ENCODE measurements at places on chromosomes 13 and 19.

- no peak for DNase-seq
Measured at GRCh38 chr19:34314437-34315313, 50.3 kb upstream of the GPI start.

DNA sequence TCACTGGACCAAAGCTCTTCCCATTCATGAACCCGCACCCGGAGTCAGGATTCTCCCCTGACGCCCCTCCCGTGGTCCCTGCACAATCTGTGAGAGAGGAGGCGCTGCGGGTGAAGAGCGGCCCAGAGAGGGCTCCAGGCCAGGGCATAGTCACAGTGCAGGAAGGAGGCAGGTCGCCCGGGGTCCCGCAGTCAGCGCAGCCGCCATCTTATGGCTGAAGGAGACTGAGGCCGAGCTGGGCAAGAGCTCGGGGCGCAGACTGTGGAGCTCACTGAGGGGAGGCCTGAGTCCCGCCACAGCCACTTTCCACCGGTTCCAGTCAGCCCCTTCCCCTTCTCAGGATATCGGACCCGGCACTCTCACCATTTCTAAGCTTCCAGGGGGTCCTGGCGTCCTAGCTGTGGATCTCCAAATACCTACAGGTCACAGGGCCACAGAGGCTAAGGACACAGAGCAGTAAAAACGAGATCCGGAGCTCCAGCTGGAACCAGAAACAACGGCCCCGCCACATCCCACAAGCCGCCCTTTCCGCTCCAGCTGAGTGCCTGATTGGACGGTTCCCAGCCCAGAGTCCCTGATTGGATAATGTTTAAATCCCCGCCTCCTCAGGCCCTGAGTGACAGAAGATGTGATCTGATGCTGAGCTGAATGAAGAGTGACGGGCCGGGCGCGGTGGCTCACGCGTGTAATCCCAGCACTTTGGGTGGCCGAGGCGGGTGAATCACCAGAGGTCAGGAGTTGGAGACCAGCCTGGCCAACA is at the start of gene ZNF99:
Gene ZNF99, minus strand, starts transcription at position 501 of the 760 bp plus-strand sequence. Its CDS starts 135 bp downstream, at position 366.
- DNase-seq: no peak

- DNase-seq: no peak
Measured at GRCh38 chr19:13937479-13938300, 527 bp downstream of the PODNL1 start.

DNA sequence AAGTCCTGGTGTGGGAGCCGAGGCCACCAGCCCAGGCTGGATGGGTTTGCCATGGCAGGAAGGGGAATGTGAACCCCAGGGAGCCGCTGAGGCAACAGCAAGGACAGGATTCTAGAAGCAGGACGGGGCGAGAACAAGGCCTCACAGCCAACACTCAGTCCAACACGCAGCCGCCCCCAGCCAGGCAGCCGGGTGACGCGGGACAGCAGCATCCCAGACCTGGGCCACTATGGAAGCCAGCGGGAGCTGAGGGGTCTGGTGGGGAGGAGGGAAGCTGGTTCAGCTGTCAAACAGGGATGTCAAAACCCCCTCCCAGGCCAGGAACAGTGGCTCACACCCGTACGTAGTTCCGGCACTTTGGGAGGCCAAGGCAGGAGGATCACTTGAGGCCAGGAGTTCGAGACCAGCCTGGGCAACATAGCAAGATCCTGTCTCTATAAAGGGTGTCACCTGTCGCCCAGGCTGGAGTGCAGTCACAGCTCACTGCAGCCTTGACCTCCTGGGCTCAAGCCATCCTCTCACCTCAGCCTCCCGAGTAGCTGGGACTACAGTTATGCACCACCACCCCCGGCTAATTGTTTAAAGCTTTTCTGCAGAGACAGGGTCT is 6.8 kb downstream of the MEX3D start:
- no peak for DNase-seq

DNA sequence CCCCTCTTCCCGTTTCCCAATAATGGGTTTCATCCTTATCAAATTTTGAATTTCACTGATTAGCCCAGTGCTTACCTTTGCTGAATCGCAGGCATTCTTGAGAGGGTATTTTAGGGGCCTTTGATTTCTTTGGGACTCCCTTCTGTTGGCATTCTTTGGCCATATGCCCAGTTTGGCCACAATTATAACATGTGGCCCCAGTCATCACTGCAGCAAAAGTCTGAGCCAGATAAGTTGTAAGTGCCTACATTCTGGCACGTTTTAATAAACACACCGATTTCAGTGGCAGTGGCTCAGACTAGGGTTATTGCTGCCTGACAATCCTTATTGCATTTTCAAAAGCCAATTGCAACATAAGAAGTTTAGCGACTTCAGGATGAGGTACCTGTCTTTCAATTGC is 41.4 kb downstream of the ZNF726 start:
- DNase-seq: no peak

- DNase-seq: no peak
Measured at GRCh38 chr19:1164684-1165531, 9.2 kb downstream of the SBNO2 start.

DNA sequence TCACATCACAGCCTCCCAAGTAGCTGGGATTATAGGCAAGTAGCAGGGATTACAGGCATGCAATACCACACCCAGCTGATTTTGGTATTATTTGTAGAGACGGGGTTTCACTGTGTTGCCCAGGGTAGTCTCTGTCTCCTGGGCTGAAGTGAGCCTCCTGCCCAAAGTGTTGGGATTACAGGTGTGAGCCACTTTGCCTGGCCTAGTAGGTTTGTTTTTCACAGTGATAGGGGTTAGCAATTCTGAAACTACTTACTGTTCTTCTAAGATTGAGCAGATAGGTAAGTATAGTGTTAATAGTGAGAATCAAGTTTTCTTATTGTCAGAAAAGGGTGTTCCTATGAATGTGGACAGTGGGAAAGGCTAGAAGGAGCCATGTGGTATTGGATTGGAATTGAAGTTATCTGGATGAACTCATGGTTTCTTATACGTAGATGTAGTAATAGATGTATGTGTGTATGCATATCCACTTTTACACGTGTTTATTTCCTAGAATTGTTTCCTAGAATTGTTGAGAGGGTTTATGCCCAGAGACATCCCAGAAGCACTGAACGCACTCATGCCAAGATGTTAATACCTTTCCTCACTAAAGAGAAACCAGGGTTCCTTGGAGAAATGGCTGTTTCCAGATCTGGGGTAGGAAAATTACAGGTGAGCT is 49.1 kb downstream of the SAE1 start:
- DNase-seq: no peak

DNA sequence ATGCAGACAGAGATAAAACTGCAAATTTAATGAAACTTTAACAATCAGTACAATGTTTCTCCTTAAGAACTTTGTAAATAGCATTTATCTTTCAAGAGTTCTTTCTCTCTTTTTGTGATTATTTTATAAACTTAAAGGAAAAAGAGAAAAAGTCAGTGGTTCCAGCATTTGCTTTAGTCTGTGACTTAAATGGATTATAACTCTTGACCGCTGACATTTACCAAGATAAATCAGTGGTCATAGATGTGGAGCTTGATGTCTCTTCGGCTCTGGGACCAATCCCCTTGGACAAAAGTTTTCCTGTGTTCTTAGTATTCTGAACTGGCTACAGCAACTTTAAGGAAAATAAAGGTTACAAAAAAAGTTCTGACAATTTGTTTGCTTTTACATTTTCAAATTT is 162.6 kb downstream of the TM9SF2 start:
- DNase-seq: no peak

DNA sequence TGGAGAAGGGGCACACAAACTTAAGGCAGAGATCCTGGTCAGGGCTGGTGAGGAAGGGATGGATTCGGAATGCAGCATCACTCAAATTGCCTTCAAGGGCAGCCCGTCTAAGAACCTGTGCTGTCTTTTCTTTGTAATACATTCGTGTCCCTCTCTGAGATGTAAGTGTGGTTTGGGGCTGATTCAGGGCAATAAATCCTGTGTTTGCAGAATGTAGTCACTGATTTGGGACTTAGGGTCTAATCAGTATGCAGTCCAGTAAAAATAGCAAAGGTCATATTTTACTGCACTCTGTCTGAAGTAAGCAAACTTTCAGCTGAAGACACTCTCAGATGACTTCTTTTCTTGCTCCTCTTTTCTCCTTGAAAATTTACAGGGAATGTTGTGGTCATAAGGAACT is 93.8 kb upstream of the C1QTNF9B start:
- DNase-seq: no peak

DNA sequence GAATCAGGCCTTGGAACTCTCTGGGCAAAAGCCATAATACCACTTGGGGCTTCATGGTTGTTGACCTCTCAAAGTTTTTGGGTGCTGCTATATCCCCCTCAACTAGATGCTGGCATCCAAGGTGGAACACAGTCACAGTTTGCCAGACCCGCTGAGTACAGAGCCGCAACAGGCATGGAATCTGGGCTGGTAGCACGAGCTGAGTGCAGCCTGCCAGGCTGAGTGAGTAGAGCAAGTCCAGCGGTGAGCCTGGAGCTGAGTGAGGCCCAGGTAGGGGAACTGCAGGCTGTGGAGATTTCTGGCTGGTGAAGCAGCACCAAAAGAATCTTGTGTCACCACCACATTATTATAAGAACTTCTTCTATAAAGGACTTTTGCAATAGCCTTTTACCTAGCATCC is 192.6 kb downstream of the PCDH17 start:
- no peak for DNase-seq

DNA sequence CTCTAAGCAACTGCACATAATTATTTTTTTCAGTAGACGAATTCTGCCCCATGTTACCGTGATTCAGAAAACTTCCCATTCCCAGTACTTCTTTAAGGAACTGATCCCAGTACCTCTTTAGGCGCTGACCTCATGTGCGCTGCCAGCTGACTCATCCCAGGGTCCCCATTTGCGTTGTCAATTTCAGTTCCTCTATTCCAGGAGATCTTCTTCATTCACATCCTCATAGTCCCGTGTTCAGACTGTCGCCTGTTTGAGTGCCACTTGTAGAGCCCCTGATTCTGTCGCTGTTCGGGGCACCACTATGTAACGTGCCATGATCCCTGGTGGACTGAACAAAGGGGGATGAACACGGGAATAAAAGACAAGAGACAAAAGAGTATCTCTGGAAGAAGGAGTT is 16.4 kb downstream of the FPR3 start:
- DNase-seq: no peak

DNA sequence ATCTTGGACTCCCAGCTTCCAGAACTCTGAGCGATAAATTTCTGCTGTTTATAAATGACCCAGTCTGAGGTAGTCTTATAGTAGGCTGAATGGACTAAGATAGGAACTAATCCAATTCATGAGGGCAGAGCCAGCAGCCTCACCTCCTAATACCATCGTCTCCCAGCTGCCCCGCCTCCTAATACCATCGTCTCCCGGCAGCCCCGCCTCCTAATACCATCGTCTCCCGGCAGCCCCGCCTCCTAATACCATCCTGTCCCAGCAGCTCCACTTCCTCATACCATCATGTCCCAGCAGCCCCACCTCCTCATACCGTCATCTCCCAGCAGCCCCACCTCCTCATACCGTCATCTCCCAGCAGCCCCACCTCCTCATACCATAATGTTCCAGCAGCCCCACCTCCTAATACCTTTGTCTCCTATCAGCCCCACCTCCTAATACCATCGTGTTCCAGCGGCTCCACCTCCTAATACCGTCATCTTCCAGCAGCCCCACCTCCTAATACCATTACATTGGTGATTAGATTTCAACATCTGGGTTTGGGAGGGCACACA is 2.4 kb upstream of the ARGLU1 start:
- no peak for DNase-seq

DNA sequence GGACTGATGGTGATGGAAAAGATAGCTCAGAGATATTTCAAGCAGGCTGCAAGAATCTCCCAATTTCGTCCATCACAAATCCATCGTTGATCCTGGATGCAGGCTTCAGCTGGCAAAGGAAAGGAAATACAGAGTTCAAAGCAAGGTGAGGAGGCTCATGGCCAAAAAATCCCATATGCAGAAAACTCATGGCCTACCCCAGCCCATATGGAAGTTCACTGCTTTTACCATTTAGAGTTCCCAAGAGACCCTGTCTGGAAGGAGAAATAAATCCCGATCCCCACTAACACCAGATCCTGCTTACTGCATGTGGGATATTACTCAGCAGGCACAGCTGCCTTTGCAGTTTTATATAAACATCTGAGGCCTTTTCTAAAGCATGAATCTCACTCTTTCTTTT is 412.9 kb upstream of the SPRY2 start:
- no peak for DNase-seq

- DNase-seq: no peak
Measured at GRCh38 chr19:10927730-10928562, 493 bp downstream of the YIPF2 start.

Data from NCI-H1105 (cell line).